Mesothelial cell of epicardium (in vitro differentiated cells): ENCODE measurements at places on chromosomes 7 and 10.

- DNase-seq, result no peak
Observed at GRCh38 chr7:93238131-93238530, 6.0 kb downstream of the VPS50 start.

DNA sequence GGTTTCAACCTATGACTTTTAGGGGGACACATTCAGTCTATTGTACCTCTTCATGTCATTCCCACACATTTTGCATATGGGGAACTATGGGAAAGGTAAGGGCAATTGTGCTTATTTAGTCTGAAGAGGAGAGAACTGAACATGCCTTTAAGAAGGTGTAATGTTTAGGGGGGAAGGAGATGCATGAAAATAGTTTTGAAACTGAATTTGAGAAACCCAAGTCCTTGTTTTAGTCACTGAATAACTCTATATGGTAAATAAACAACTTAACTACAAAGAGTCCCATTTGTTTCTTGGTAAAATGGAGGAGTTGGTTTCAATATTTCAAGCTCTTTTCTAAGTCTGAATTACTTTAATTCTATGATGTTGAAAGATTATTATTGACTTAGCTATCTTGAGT is 166.1 kb downstream of the DNAJB9 start:
- no peak for DNase-seq

DNA sequence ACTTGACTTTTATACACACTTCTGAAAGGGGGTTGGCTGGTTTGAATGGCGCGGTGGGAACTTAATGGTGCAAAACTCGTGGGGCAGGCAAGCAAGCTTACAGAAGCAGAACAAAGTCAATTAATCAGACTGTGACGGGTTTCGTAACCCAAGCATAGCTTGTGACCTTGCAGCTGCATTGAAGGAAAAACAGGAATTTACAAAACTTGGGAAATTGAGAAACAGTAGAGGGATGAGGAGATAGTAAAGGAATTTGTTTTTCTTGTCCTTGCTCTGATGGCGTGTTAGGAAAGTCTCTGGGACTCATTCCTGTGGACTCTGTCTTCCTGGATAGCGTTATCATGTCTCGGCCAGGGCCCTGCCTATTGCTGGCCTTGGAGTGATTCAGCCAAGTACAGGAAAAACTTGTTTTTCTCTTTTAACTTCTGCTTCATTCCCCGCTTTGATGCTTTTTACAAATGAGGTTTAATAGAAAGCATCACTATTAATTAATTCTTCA is 220.0 kb upstream of the KCND2 start:
- no peak for DNase-seq

DNA sequence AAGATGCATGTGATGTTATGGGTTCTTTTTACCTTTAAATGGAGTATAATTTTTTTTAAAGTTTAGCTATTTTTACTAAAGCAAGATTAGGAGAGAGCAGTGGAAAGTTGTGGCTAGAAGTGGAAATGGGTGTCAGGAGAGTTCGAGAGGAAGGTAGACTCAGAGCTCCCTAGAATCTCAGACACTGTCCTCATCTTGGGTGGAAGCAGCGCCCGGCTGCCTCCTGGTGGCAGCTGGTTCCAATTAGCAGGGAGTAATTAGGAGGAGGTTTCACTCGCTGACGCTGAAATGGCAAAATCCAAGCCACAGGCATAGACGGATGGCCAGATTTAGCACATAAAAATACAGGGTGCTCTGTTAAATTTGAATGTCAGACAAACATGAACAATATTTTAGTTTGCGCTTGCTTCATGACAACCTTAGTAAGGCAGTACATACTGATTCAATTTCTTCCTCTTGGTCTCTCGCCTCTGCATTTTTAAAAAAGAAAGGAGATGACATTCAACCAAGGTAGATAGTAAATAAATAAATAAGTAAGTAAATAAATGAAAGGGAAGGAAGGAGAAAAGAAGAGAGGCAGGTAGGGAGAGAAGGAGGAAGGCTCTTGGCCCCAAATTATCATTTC is 58.5 kb downstream of the LGI1 start:
- no peak for DNase-seq

DNA sequence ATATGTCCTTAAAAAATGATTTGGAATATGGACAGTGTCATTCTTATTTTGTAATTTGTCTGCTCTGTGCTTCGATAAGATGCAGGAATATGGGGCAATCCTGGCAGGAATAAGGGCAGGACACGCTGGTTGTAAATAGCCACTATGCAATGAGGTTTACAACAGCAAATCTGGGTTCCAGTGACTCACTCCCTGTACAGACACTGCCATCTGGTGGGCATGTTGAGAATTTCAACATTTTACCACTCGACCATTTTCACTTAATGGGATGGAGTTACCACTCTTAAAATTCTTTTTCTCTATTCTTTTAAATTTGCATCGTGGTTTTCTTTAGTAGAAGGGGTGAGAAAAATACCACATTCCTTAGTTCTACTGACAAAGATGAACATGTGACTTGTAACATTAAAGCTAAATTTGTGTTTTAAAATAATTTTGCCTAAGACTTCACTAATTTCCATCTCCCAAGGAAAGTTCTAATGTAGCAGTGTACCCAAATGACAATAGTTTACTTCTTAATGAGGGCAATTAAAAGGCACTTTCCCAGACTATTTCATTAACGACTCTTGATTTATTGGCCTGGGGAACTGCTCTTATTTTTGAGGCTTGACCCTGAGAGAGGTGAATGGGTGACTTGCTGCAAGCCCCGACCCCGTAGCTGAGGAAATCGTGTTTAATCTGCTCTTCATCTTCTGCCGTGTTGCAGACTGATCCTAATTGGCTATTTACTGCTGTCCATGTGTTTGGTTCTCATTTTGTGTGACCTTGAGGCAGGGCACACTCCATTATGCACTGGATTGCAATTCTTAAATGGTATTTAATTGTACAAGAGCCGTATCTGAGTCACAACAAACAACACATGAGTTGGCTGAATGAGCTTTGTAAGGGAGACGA is 173.6 kb upstream of the IMMP2L start:
- DNase-seq, result no peak

GRCh38 chr10:61708846-61709245 is 46.1 kb downstream of the CABCOCO1 start:
- DNase-seq, result no peak
